ENCODE measurements at places on chromosomes 12 and 14. TPM values are rescaled to one million over a fixed set of nuclear protein-coding genes. Genes with fewer than 3 reads are reported as not detected.

Gene MDGA2
- total RNA-seq = not detected

Gene RPL10L
- total RNA-seq = not detected

Gene BBOF1
- 3.7 TPM for total RNA-seq

Gene MCRS1
- 58.2 TPM for total RNA-seq

Gene NKX2-1
- not detected for total RNA-seq

Gene SYT1
- total RNA-seq = 5.2 TPM

Gene NCKAP5L
- 7.7 TPM for total RNA-seq

Gene BATF
- total RNA-seq = not detected

All from A549 treated with GW870086 at 1 μM for 4 hours (cell line).